Activated CD4-positive, alpha-beta T cell treated with anti-CD3 and anti-CD28 coated beads, Interleukin-2, amount 10 ng/mL, durations not matched to agents 7 days and 5 days (primary cell): ENCODE measurements at places on chromosomes 4 and X. TPM values are rescaled to one million over a fixed set of nuclear protein-coding genes. Genes with fewer than 3 reads are reported as not detected.

DNA sequence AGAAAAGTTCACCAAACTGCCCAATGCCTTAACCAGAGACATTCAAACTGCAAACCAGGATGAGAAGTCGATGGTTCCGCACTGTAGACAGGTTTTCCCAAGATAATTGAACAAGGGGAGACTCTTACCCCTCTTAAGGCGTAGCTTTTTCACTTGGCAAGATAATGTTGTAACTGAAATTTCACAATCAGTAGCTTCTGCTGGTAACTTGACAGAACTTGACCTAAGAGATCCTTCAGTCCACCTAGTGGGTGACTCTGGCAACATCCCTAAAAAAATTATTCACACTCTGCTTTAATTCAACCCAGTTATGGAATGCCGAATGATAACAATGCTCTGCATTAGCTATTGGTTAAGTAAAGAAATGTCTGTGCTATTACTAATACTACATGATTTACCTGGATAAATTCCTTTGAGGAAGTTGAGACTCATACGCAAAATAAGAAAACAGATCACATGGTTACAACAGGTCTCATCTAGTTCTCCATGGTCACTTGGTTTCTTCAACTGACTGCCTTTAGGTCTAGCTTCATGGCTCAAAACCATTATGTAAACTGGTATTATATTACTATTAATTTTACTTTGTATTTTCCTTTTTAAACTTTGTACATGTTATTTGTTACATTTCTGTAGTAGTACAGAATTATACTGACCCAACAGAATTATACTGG is 9.1 kb downstream of the ELF2 start:
- H3K27me3 ChIP-seq, result peaks cover 1% of the 10 kb centered on the region
- H3K27ac ChIP-seq, result no peak overlapping the region
- H3K36me3 ChIP-seq, result no peaks in the 10 kb centered on the region
- DNase-seq, result no peak

GRCh38 chr4:123265443-123265842 is 131.2 kb upstream of the SPRY1 start:
- DNase-seq, result no peak
- H3K27ac ChIP-seq, result no peak overlapping the region
- no peaks in the 10 kb centered on the region for H3K4me1 ChIP-seq
- no peak overlapping the region for H3K4me3 ChIP-seq

- H3K27ac ChIP-seq, result no peak overlapping the region
- no peaks in the 10 kb centered on the region for H3K27me3 ChIP-seq
These were observed 83.6 kb downstream of the HPGD start for GRCh38 chr4:174438711-174439110.

DNA sequence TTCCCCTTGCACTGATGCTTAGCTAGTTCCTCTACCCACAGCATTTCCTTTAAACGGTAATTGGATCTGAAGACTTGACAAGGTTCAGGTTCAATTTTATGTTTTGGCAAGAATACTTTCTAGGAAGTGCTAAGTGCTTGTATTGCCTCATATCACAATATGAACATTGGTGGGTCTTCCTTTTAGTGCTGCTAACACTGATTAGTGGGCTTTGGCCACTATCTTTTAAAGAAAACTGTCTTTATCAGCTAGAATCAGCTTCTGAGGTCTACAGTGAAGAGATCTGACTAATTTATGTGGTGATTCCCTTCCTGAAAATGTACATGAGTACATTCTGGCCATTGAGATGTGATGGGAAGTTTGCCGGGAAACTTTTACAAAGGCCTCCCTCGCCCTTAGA is 316.7 kb upstream of the KLF3 start:
- H3K27ac ChIP-seq, result no peak overlapping the region
- H3K27me3 ChIP-seq, result peaks cover 11% of the 10 kb centered on the region
- H3K36me3 ChIP-seq, result no peaks in the 10 kb centered on the region
- no peaks in the 10 kb centered on the region for H3K4me1 ChIP-seq

- no peaks in the 10 kb centered on the region for H3K27me3 ChIP-seq
- no peak for DNase-seq
- no peak overlapping the region for H3K27ac ChIP-seq
- H3K4me1 ChIP-seq, result no peaks in the 10 kb centered on the region
These were observed 136.1 kb downstream of the MSL3 start for GRCh38 chrX:11893933-11894710.

Gene TEX11
- total RNA-seq, result not detected

- no peaks in the 10 kb centered on the region for H3K4me1 ChIP-seq
- no peak for DNase-seq
- H3K27me3 ChIP-seq, result no peaks in the 10 kb centered on the region
- no peak overlapping the region for H3K27ac ChIP-seq
- H3K36me3 ChIP-seq, result no peaks in the 10 kb centered on the region
These were observed 55.5 kb downstream of the ADRA2C start for GRCh38 chr4:3821580-3822229.

- no peaks in the 10 kb centered on the region for H3K36me3 ChIP-seq
- H3K27ac ChIP-seq, result no peak overlapping the region
- no peak for DNase-seq
- no peaks in the 10 kb centered on the region for H3K4me1 ChIP-seq
These were observed 38.9 kb downstream of the CNGA2 start for GRCh38 chrX:151773434-151773833.

DNA sequence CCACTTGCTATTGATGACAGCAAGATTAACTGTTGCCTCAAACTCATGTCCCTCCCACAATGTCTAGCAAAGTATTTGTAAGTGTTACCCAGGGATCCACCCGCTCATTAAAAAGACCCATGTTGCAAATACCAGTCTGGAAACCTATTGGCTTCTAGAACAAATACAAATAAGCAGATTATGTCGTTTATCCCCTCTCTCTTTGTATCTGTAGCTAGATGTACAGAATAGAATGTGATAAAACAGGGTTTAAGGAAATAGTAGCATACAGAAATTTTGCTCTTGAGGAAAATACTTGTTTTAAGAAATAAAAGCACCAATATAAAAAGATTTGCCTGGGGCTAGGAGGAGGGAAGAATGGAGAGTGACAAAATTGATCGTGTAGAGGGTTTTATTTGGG is 142.7 kb upstream of the ZIC3 start:
- H3K27ac ChIP-seq, result no peak overlapping the region
- peaks cover 55% of the 10 kb centered on the region for H3K27me3 ChIP-seq
- no peak overlapping the region for H3K4me3 ChIP-seq
- DNase-seq, result no peak

DNA sequence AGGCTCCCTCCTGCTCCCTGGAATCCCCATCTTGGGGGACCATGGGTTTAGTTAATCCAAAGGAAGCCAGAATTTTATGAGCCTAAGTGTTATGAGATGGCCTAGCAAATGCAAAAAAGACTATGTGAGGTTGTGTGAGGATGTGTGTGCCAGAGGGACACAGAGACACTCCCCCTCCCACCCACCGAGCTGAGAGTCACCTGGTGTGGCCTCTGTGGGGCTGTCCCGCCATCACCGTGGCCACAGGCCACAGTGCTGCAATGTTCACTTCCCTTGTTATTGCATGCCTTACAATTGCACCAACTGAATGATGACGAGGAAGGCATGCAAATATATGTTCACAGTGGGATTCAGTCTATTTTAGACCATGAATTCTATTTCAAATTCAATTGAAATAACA is 601 bp upstream of the FGFBP2 start:
- DNase-seq, result peak; percentile 45
- H3K36me3 ChIP-seq, result no peaks in the 10 kb centered on the region
- peaks cover 23% of the 10 kb centered on the region for H3K27me3 ChIP-seq
- H3K4me1 ChIP-seq, result peaks cover 33% of the 10 kb centered on the region
- no peak overlapping the region for H3K4me3 ChIP-seq
- peak overlapping the region; percentile 72 for H3K27ac ChIP-seq

Gene DCX
- not detected for total RNA-seq

Gene PCDH11X
- not detected for total RNA-seq

GRCh38 chr4:95729596-95729995 is 110.3 kb upstream of the PDHA2 start:
- no peaks in the 10 kb centered on the region for H3K36me3 ChIP-seq
- no peak overlapping the region for H3K4me3 ChIP-seq
- H3K27ac ChIP-seq, result no peak overlapping the region
- no peak for DNase-seq
- H3K27me3 ChIP-seq, result no peaks in the 10 kb centered on the region
- no peaks in the 10 kb centered on the region for H3K4me1 ChIP-seq

DNA sequence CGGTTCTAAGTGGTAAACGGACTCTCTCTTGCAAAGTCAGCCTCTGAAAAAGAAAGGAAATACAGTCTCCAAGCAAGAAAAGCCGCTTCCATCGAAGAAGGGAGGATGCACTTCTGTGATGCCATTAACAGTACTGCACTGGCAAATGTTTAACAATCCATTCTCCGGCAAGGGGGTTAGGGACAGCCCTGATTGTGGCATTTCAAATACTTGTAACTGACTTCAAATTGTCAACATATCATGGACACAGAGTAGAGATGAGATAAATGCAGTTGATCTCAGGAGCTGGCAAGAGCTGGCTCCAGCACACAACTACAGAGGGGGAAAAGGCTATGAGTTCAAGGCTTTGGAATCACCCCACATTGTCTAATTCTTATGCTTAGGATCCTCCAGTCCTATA is 146.8 kb downstream of the SLC7A11 start:
- no peak overlapping the region for H3K27ac ChIP-seq
- DNase-seq, result no peak
- no peaks in the 10 kb centered on the region for H3K36me3 ChIP-seq
- H3K4me1 ChIP-seq, result no peaks in the 10 kb centered on the region
- no peak overlapping the region for H3K4me3 ChIP-seq

Gene BBS12
- total RNA-seq, result 2.1 TPM

Gene PASD1
- total RNA-seq, result not detected

Gene TMEM255A
- total RNA-seq, result not detected

Gene RTL5
- total RNA-seq, result 0.07 TPM

GRCh38 chr4:182808673-182809416 is 108.3 kb downstream of the DCTD start:
- H3K36me3 ChIP-seq, result peaks cover 4% of the 10 kb centered on the region
- peak; percentile 78 for DNase-seq
- peak overlapping the region; percentile 8 for H3K4me3 ChIP-seq
- H3K27me3 ChIP-seq, result peaks cover 6% of the 10 kb centered on the region

- H3K27ac ChIP-seq, result no peak overlapping the region
- no peaks in the 10 kb centered on the region for H3K4me1 ChIP-seq
- peaks cover 9% of the 10 kb centered on the region for H3K27me3 ChIP-seq
- H3K4me3 ChIP-seq, result no peak overlapping the region
- no peak for DNase-seq
- H3K36me3 ChIP-seq, result no peaks in the 10 kb centered on the region
These were observed 235.0 kb downstream of the MAML3 start for GRCh38 chr4:139919004-139919403.

- H3K27me3 ChIP-seq, result no peaks in the 10 kb centered on the region
- H3K4me1 ChIP-seq, result peaks cover 2% of the 10 kb centered on the region
- no peak overlapping the region for H3K4me3 ChIP-seq
- DNase-seq, result no peak
- H3K27ac ChIP-seq, result no peak overlapping the region
These were observed 78.3 kb upstream of the STIM2 start for GRCh38 chr4:26782168-26782829.

GRCh38 chr4:143389579-143390195 is 53.0 kb downstream of the GAB1 start:
- peaks cover 3% of the 10 kb centered on the region for H3K27me3 ChIP-seq
- H3K4me1 ChIP-seq, result no peaks in the 10 kb centered on the region
- no peak overlapping the region for H3K4me3 ChIP-seq
- H3K36me3 ChIP-seq, result no peaks in the 10 kb centered on the region
- DNase-seq, result no peak

DNA sequence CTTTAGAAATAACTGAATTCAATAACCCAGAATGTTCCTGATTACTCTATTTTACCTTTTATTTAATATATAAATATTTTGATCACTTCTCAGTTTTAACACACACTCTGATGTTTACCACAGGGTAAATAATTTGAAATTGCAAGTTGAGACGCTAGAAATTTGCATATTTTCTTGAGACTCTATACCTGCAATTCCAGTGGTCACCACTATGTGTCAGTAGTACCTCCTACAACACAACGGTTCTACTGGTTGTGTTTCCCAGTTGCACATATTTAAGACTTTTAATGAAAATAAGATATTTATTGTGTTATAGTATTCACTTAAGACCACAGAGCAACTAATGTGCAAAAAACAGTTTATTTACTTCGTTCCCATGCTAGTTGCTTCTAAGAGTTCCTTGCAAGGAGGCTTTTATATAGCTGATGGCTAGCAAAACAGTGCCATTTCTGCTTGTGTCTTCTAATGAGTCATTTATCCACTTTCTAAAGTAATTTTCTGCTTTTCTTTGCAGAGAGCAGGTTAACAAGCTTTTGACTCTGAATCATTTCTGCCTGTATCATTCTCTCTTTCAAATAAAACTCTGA is 98.9 kb upstream of the PDLIM3 start:
- peaks cover 2% of the 10 kb centered on the region for H3K4me1 ChIP-seq
- peaks cover 17% of the 10 kb centered on the region for H3K27me3 ChIP-seq

- H3K27me3 ChIP-seq, result no peaks in the 10 kb centered on the region
- no peak for DNase-seq
- H3K27ac ChIP-seq, result no peak overlapping the region
- H3K36me3 ChIP-seq, result no peaks in the 10 kb centered on the region
- no peak overlapping the region for H3K4me3 ChIP-seq
These were observed 315.6 kb downstream of the ARHGAP24 start for GRCh38 chr4:85790582-85790981.

DNA sequence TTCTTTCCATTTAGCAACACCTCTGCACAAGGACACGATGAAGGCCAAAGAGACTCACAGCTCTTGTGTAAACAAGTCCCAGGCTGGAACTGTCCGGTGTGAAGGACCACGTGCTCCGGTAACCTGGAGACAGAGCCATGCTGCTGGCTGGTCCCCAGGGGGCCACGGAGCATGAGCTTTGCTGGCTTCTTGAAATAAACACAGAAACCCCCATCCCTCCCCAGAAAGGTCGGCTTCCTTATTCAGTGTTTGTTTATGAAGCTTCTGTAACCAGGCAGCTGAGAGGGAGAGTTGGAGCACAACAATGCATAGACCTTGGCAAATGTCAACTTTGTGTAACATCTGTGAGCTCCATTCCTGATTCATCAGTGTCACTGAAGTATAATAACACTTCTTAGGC is 109.4 kb downstream of the GPR143 start:
- no peak for DNase-seq
- H3K27me3 ChIP-seq, result no peaks in the 10 kb centered on the region
- H3K36me3 ChIP-seq, result peaks cover 8% of the 10 kb centered on the region
- no peak overlapping the region for H3K4me3 ChIP-seq
- H3K27ac ChIP-seq, result no peak overlapping the region

Gene TLR1
- 19.5 TPM for total RNA-seq

DNA sequence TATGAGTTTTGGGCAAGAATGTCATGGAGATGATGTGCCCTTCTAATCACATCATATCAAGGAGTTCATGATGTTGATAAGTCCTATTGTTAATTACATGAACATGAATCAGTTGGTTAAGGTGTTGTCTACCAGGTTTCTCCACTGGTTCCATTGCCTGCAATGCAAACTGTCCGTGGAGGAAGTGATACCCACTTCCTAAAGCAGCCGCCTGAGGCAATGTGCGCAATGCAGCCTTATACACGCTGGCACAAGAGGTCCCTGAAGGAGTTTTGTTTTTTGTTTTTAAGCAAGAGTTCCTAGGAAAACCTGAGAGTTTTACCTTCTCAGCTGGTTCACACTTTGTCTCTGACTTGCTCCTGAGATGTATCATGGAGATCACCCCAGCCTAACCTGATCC is 5.9 kb upstream of the GPKOW start:
- no peaks in the 10 kb centered on the region for H3K36me3 ChIP-seq
- no peak overlapping the region for H3K4me3 ChIP-seq
- H3K27me3 ChIP-seq, result no peaks in the 10 kb centered on the region
- no peak for DNase-seq
- no peak overlapping the region for H3K27ac ChIP-seq
- peaks cover 4% of the 10 kb centered on the region for H3K4me1 ChIP-seq
